T-helper 2 cell (primary cell): ENCODE measurements at places on chromosomes 12 and 14.

GRCh38 chr12:28582672-28583376 is 392.6 kb downstream of the CCDC91 start:
- DNase-seq, result no peak

GRCh38 chr12:127539226-127539858 is 727.6 kb upstream of the TMEM132C start:
- DNase-seq, result no peak

GRCh38 chr14:39060818-39061437 is 42.1 kb downstream of the SEC23A start:
- no peak for DNase-seq

GRCh38 chr12:43696154-43696553 is 62.4 kb downstream of the PUS7L start:
- no peak for DNase-seq

- no peak for DNase-seq
Measured at GRCh38 chr12:48459259-48459658, 13.1 kb upstream of the ANP32D start.

GRCh38 chr14:64701660-64702059 is 2.6 kb upstream of the PLEKHG3 start:
- no peak for DNase-seq

- no peak for DNase-seq
Measured at GRCh38 chr14:73259837-73260236, 22.5 kb downstream of the PAPLN start.

DNA sequence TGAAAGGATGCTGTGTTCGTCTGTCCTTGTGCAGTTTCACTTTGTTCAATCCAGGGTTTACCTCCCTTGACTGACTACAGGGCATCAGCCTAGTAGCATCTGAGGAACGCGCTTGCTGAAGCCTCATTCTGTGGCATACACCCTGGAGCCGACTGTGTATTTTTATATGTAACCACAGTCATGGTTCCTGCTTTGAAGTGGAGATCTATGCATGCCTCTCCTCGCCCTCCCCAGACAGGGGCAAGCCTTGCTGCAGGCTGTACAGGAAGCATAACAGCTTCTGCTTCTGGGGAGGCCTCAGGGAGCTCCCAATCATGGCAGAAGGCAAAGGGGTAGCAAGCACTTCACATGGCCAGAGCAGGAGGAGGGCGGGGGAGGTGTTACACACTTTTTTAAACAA is 262.1 kb downstream of the BCL11B start:
- DNase-seq, result peak; percentile 50

- no peak for DNase-seq
Measured at GRCh38 chr12:100356644-100357223, at the start of gene SLC17A8. Gene SLC17A8 (plus strand): TSS chr12:100357074. CDS start chr12:100357392, 318 bp downstream.

DNA sequence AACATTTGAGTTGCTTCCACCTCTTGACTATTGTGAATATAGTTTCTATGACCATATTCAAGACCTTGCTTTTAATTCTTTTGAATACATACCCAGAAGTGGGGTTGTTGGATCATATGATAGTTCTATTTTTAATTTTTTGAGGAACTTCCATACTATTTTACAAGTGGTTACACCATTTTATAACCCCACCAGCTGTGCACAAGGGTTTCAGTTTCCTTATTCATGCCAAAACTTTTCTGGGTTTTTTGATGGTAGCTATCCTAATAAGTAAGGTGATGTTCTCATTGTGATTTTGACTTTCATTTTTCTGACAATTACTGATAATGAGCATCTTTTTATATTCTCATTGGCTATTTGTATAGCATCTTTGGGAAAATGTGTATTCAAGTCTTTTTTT is 109.4 kb upstream of the GARIN2 start:
- no peak for DNase-seq

DNA sequence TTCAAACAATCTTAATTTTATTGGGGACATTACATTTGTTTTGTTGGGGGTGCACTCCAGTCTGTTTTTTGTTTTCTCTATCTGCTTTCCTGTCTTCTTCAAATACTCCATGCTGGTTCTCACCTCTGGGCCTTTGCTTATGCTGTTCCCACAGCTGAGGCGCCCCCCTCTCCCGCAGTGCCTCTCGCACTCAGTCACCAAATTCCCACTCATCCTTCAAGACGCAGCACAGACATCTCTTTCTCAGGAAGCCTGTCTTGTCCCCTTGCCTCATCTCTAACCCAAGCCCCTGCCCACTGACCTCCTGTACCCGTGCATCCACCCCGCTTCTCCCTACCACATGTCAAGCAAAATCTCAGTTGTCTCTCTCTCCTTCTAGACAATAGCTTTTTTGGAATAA is 43.7 kb upstream of the PRMT8 start:
- no peak for DNase-seq

DNA sequence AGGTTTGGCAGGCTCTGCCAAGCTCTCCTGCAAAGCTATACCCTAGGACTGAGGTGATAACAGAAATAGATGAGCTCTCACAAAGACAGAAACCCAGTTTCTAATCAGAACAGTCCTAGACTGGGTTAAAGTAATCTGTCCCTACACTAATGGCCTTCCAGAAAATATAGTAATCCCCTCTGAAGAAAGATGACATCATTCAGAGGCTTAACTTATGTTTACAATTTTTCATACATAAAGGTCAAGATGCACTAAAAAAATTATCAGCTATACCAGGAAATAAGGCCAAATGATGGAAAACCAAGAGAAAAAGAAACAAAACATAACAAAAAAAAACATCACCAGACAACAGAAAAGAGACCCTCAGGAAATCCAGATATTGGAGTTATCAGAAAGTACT is 4.9 kb upstream of the WASHC4 start:
- no peak for DNase-seq

DNA sequence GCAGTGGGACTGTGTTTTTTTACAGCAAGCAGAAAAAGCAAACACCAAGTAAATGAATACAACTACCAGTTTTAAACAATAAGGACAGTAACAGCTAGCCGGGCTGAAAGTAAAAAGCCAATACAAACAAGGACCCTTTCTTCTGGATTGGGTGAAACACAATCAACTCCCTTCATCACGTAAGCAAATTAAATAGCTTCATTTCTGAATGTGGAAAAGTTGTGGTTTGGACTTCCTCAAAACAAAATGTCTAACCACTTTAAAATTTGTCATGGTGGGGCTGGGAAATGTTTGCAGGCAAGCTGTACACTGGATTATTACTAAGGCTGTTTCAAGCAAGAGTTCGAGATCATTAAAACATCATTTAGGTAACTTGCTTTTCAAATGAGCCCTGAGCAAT is 47.4 kb downstream of the TCHP start:
- no peak for DNase-seq

DNA sequence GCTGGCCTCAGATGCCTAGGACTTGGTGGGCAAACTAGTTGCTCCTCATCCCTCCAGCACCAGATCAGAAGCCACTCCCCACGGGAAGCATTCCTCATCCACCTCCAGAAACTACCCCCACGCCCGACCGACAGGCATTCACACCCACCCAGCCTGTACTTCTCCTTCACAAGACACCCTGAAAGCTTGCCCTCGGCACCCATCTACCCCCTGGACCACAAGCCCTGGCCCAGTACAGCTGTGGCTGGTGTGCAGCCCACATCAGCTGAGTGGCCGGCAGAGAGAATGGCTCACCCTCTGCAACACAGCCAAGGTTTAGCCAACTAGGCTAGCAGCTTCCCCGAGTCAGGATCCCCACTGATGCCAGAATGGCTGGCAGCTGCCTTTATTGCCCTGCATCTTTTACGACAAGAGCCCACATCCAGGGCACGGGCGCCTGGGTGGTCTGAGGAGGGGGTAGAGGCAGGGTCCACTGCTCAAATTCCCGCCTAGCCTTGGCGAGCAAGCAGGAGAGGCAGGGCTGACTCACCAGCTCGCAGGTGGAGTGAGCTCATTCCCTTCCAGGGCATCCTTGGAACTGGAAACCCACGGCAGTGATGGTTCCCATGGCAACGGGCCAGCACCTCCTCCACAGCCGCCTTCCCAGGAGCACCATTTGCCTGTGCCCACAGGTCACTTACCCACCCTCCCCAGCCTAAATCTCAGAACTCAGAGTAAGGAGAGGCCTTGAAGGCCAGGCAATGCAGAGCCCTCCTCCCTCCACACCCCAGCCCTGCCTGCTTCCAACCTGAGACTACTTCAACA is 17.1 kb downstream of the ACTN1 start:
- DNase-seq, result no peak

DNA sequence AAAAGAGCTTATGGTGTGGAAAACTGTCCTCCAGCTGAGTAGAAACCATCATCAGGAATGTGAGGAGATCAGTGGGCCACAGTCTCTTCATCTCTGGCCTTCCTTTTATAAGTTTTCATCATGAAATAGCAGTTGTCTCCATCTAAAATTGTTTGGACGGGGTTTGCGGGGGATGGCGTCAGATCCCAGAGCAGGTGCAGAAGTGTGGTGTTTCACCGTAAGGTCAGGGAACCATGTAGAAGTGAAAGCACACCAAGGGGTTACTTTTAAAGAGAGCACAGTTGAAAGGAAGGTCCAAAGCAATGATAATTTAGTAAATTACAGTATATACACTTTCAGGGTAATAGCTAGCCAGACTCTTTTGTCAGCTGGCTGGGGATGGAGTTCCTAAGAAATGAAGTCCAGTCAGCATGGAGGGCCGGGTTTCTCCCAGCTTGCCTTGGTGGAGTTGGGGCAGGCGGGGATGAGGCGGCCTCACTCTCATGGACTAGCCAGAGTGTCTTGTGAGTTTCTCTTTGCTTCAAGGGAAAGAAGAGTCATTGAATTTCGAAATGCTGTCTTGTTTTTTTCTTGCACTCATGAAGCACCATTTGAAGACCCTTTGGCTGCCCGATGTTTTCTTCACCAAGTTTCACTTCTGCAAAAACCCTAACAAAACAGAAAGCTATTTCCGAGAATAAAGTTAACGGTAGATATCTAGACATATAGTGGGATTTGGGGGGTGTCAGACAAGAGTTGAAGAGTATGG is 100.6 kb downstream of the ETV6 start:
- DNase-seq, result no peak

GRCh38 chr12:125568306-125568705 is 503.1 kb downstream of the AACS start:
- DNase-seq, result no peak

DNA sequence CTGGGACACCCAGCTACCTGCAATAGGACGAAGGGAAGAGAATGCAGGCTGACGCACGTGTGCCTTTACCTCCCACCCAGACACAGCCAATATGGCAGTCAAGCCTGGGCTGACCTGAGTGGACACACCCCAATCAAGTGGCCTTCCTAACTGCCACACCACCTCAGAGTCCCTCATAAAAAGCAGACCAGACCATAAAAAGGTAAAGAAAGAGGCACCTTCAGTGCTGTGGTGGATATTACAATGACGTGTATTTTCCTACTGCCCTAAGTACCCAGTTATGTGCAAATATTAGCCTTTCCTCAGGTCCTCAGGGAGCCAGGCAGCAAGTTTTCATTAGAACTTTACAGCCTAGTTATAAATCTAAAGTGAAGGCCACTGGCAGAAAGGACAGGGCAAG is 75.8 kb downstream of the KCNK10 start:
- DNase-seq, result no peak

DNA sequence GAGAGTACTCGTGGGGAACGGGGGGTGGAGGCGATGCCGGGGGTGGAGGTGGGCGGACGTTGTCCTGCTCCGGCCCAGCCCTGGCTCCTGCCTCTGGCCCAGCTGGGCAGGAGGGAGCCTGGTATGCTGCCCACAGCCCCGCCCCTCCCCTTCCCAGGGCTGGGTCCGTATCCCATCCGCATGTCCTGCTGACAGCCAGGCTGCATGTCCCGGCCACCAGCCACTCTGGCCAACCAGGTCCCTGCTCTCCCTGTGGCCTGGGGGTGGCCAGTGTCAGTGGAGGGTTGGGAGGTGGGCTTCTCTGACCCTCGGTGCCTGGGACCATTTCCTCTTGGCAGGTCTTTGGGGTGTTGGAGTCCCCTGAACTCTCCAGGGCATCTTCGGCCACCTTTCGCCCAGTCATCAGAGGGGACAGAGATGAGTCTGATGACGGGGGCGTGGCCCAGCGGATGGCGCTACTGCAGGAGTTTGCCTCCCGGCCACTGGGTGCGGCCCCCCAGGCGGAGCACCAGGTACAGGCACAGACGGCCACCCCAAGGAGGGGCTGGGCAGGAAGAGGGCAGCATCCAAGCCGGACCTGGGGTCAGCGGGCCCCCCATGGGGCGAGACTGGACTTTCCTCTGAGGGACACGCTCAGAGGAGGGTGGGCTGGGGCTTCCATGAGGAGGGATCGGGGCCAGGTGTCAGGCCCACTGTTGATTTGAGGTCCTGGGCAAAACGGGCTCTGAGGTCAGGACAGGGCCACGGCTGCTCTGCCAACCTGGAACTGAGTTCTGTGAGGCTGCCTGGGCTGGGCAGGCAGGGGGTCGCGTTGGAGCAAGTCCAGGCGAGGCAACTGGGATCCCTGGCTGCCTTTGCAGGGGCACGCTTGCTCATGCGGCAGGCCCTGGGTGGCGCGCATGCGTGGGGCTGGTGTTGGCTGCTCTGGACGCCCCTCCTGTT is 20.2 kb downstream of the CEP170B start:
- no peak for DNase-seq
